ENCODE measurements at places on chromosomes 16 and 17.

GRCh38 chr16:86685076-86685475, 106.7 kb downstream of the FOXL1 start:
- DNase-seq = no peak

- DNase-seq = no peak
Measured at GRCh38 chr17:75594499-75595283, 7.1 kb downstream of the MYO15B start.

GRCh38 chr16:73058616-73059409, 10.9 kb upstream of the ZFHX3 start:
- DNase-seq = no peak

DNA sequence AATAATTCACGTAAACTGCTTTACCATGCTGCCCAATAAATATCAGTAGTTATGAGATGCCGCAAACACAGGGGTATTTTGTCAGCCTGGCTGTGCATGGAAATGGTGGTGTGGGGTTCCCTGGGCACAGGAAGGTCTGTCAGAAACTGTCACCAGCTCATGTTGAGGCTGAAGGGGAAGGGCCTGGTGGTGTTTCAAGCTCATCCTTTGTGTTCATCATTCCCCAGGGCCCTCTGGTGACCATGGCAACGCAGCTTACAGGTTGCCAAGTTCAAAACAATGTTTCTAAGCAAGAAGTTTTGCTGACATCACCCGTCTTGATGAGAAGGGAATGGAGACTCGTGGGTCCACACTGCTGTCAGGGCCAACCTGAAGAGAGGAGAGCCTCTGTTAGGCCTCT, 348.9 kb upstream of the C16orf82 start:
- no peak for DNase-seq

- no peak for DNase-seq
Measured at GRCh38 chr17:31527606-31528005, 136.1 kb downstream of the RAB11FIP4 start.

- DNase-seq = no peak
Measured at GRCh38 chr17:41067281-41067680, 1.6 kb upstream of the KRTAP2-4 start.

DNA sequence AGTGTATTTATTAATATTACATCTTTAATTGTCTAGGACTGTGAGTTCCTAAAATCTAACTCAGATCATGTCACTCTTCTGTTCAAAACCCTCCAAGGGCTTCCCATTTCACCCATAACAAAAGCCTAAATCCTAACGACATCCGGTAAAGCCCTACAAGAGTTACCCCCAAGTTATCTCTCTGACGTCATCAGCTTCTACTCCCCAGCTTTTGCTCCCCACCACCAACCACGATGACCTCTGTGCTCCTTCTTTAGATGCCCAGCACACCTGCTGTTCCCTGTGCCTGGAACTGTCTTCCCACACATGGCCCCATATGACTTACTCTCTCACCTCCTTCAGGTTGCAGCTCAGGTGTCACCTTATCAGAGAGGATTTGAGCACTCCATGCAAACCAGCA, 6.3 kb upstream of the KDM8 start:
- no peak for DNase-seq

- DNase-seq = no peak
Measured at GRCh38 chr17:36133602-36134236, 30.1 kb downstream of the CCL4 start.

GRCh38 chr17:41595585-41595984, 8.9 kb upstream of the KRT14 start:
- no peak for DNase-seq

DNA sequence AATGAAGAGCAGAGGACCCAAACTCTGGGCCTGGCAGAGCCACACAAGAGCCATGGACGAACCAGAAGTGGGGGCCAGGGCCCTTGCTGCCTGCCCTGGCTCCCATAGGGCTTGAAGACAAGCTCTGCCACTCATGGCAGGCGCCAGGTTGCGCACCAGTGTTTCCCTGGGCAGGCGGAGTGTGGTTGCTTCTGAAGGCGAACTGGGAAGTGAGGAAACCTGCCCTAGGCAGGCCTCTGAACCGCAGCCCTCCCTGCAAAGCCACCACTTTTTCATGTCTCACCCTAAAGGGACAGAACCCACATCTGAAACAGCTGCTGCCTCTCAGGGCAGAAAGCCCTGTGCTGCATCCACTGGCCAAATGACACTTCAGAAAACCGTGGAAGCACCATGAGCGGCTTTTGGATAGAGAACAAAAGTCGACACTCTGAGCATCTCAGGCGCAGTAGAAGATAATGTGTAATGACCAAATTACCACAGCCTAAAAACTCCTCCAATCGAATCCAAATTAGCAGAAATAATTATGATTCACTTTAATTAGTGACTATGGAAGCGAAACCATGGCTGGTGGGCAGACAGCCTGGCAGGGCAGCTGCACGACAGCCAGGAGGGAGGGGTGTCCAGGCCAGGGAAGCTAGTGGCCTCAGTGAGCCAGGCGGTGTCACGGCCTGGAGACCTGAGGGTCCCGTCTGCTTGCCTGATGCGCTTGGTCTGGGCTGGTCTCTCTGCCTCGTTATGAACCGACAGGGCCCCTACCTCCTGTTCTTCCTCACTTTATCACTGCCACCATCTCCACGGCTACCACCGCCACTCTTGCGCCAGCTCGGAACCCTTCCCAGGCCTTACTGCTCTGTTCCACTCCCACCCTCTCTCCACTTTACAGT, 59.1 kb downstream of the PRMT7 start:
- DNase-seq = no peak

DNA sequence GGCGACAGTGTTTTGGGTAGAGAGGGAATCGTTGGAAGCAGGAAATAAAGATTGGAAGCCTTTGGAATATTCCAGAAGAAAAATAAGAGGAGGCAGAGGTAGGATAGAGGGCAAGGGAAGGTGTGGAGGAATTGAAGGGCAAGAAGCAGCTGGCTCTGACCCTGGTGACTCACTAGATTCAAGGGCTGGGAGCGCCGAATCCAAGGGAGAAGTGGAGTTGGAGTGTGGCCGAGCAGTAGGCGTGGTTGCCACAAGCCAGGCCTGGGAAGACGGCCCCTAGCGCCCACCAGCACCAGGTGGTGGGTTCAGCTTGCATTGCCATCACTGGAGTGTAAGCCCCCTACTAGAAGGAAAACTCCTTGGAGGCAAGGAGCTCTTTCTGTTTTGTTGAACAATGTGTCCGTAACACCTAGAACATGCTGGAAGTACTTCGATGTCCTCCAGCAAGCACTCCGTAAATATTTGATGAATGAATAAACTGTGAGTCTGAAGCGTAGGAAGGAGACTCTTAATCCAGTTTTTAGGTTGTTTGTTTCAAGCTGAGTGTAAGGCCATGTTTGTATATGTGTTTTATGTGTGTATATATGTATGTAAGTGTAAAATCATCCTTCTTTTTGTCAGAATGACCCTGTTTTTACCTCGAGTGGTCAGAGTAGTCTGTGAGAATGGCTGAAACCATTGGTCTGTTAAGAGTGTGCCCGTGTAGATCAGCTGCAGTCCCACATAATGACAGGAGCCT, 139.5 kb downstream of the CMIP start:
- DNase-seq = peak; percentile 77

- no peak for DNase-seq
Measured at GRCh38 chr17:29732209-29732608, 109.5 kb upstream of the CORO6 start.

- DNase-seq = no peak
Measured at GRCh38 chr17:17004251-17004996, 32.5 kb upstream of the TNFRSF13B start.

Data from AG08396 (cell line).